ENCODE measurements at places on chromosomes 2 and 18. TPM values are rescaled to one million over a fixed set of nuclear protein-coding genes. Genes with fewer than 3 reads are reported as not detected.

Gene HSBP1L1
- 51.6 TPM for polyA plus RNA-seq

Gene ZBTB7C
- polyA plus RNA-seq, result 23.4 TPM

Gene ANKZF1
- 36.6 TPM for polyA plus RNA-seq

- no peak for DNase-seq
Observed at GRCh38 chr2:238255636-238256035, 15.8 kb upstream of the HES6 start.

- DNase-seq, result peak; percentile 8
Observed at GRCh38 chr18:70246061-70246466, 40.6 kb upstream of the RTTN start.

DNA sequence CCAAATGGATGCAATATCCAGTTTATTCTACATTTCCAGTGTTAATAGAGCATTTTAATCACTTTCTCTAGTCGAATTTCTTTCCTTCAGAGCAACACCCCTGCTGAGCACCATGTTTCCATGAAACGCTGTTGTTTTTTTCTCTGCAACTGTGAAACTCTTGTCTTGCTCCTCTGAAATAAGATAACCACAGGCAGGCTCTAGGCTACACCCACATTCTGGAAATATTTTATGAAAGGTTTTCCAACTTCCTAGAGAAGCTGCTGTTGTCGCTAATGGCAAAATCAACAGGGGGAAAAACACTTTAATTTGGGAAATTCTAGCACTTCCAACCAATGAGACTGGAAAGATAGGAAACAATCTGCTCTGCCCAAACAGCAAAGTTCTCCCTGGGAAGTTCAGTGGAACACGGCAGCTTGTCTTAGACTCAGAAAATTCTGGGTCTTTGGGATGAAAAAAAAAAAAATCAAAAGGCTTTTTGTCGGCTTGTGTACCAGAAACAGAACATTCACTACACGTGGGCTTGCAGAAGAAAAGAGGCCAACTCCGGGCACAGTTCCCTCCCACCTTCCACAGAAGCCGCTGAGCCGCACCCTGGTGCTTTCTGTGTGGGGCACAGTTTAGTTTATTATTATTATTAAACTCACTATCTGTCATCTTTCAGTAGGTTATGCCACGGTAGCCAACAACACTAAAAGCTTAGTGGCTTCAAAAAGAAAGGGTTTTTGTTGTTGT lies 98.7 kb downstream of the MMADHC start:
- DNase-seq, result no peak

DNA sequence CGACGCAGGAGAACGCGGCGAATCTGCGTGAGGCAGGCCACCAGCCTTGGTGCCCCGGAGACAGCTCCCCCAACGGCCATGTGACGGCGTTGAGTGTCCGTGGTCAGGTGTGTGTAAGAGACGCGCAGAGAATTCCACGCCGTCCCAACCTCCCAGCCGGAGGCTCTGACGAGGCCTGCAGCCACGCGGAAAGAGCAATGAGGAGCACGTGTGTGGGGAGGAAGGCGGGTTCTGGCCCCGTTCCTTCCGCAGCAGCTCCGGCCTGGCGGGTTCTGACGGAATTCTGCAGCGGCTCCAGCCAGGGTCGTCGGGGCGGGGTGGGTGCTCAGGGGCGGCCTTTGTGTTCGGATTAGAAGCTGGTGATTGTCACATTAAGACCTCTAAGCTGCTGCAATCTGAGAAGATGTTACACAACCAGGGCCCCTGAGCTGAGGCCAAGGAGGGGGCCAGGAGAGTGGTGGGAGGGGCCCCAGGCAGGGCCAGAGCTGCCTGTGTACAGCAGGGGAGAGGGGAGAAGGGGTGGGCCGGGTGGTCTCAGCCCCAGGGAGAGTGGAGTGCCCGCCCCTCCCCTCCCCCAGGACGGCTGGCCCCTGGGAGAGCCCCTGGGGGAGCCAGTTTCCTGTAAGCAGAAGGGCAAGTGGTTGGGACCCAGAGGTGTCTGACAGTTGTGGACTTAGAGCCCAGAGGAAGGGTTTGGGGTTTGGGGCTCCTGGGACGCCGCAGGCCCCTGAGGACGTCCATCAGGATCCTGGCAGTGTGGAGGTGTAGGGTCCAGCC lies 5.1 kb upstream of the GAL3ST2 start:
- DNase-seq, result peak; percentile 69
